HuH-7.5 (cell line): ENCODE measurements at places on chromosomes 6 and 20.
A peak's percentile ranks its signal among the peaks of the same experiment; 100 is the strongest.

GRCh38 chr20:43262341-43262740 lies 72.6 kb upstream of the PTPRT start:
- no peak for DNase-seq

DNA sequence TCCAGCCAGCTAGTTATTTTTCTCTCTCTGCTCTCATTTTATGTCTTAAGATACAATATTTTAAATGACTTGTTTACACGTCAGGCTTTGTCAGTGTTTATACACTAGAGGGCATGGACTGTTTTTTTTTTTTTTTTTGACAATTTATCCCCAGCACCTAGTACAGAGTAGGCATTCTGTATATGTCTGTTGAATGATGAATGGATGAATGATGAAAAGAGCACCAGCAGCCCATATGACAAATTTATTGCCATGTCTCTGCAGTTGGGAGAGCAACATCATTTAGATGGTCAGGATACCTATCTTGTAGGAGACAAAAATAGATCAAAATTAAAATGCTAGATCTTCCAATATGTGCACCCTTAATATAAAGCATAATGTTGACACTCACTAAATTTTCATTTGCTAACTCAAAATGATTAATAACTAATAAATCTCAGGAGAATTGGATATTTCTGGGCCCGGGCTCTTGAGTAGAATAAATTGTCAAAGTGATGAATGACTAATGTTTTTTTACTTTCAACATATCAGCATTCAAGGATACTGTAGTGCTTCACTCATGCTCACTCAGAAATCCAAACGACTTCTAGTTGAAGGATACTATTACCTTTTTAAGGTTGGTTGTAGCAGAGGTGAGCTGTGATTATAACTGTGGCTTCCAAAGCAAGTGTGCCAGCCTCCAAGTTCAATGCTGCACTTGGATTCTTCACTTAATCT lies 200.0 kb downstream of the PHACTR1 start:
- DNase-seq, result no peak

GRCh38 chr20:34201531-34201930 lies 39.7 kb upstream of the ASIP start:
- DNase-seq, result no peak

DNA sequence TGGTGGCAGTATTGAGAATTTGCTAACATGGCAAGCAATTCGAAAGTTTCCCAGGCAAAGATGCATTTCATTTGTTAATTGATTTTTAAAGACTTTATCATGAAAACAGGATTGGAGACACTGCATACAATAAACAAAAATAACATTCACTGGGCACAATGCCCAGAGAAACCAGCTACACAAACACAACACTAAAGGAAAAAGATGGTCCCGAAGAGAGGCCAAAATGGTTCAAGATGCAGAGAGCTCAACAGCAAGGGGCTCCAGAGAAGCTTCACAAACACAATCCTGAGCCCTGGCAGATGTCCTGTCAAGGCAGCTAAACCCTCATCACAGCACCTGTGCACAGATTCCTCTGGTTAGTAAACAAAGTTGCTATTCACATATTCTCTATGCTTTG lies 79.3 kb downstream of the INSM1 start:
- DNase-seq, result no peak

GRCh38 chr6:3426091-3426926 lies 30.5 kb downstream of the SLC22A23 start:
- DNase-seq, result no peak

DNA sequence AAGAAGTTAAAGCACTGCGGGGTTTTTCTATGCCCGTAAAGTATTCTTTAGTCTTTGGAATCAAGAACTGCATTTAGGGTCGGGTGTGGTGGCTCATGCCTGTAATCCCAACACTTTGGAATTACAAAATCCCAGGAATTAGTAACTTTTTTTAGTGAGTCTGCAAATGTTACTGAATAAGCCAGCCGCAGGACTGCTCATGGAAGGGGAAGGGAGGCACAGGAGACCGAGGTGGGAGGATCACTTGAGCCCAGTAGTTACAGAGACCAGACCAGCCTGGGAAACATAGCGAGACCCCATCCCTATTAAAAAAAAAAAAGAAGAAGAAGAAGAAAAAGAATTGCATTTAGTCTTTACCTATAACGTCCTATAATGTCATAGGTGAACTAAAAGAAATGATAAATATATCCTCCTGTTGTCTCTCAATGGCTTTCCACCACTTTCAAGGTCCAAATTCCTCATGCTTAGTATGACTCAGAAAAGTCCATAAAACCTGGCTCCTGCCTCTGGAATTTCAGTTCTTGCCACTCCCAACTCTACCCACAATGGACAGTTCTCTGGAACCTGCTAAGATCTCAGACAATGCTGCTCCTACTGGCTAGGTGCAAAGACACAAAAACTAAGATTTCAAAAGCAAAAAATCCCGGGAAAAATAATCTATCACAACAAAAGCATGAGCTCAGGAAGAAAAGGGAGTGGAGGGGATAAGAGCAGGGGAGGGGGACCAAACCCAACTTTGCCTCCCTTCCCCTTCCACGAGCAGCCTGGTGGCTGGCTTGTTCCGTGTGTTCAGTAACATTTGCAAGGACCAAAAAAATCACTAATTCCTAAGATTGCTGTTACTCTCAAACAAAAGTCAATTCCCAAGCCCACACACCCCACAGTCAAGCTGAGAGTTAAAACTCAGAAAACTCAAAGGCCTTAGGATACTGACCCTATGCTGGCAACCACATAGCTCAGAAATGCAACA lies 39.0 kb downstream of the B4GALT5 start:
- DNase-seq, result peak; percentile 48

GRCh38 chr6:82076916-82077315 lies 170.6 kb downstream of the IBTK start:
- DNase-seq, result no peak
